ENCODE measurements at places on chromosomes 1 and 21.

DNA sequence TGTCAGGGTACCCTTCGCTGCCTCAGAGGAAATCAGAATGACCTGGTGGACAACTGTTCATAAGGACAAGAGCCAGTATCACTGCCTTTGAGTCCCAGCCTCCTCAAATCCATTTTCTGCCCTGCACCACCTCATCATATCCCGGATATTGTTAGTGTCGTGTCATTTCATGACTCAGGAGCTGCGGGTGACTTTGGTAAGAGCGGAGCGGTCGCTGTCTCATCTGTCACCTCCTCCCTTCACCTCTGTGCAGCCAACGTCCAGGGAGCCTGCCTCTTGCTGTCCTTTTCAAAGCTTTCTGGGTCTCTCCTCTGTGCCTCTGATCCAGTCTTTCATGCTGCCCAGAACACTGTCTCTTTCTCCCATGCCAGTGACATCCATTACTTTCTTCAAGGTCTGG is 7.0 kb upstream of the C1orf198 start:
- DNase-seq: no peak

GRCh38 chr1:86640161-86640670 is 64.2 kb upstream of the SH3GLB1 start:
- DNase-seq: no peak

- no peak for DNase-seq
Measured at GRCh38 chr1:200037904-200038303, 10.4 kb downstream of the NR5A2 start.

GRCh38 chr1:238252033-238252802 is 361.5 kb upstream of the ZP4 start:
- DNase-seq: no peak

DNA sequence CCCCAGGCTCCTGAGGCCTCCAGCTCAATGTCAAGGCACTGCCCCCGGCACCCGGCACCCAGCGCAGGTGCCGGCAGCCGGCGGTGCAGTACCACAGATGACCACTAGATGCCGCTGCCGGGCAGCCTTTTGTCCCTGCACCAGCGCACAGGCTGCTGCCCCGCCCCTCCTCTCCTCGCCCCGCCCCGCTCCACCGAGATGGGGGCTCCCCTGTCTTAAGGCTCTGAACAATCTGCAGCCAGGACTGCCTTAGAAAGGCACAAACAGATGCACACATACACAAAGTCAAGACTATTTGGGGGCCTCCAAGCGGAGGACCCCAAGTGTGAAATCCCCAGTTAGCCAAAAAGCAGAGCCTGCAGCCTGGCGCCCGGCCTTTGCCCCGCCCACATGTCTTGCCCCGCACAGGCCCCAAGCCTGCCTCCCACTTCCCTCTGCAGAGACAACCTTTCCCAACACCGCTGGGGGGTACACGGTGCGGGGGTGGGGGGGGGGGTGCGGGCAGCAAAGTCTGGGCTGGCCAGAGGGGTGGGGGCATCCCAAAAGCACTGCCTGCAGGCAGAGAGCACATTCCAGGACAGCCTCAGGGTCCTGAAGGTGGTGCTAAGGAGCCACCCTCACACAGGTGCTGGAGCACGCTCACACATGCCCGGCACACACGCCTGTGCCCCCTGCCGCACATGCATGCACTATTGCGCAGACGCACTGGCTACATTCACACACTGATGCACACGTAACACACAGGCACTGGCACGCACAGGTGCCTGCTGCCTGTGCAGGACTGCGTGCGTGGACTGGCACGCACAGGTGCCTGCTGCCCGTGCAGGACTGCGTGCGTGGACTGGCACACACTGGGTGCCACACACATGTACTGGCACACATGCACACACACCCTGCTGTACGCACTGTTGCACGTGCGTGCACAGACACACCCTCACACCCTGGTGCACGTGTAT is 37.1 kb downstream of the ARHGEF16 start:
- DNase-seq: peak; percentile 82

GRCh38 chr1:75745276-75745675 is 20.8 kb downstream of the ACADM start:
- DNase-seq: no peak

DNA sequence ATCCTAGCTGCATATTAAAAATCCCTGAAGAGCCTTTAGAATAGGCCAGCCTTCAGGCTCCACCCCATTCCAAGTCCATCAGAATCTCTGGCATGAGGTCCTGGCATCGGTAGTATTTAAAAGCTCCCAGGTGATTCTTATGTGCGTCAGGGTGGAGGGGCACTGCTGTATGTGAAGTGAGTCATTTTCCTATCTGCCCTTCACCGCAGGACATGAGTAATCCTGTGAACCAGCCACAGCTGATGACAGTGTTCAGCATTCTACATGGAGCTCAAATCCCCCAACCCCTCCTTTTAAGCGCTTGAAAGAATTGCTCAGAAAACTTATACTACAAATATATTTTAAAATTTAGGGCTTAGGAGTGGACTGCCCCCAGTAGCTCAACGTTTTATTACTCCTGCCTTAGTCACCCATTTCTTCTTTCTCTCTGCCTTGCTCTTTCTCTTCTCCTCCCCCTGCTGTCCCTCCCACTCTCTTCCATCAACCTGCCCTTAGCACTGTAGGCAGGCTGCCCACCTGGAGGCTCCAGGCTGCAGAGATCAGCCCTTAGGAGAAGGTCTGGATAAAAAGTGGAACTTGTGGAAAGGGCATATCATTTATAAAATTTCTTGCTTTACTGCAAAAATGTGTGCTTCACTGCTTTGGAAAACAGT is 73.8 kb upstream of the ZNF281 start:
- DNase-seq: peak; percentile 15

DNA sequence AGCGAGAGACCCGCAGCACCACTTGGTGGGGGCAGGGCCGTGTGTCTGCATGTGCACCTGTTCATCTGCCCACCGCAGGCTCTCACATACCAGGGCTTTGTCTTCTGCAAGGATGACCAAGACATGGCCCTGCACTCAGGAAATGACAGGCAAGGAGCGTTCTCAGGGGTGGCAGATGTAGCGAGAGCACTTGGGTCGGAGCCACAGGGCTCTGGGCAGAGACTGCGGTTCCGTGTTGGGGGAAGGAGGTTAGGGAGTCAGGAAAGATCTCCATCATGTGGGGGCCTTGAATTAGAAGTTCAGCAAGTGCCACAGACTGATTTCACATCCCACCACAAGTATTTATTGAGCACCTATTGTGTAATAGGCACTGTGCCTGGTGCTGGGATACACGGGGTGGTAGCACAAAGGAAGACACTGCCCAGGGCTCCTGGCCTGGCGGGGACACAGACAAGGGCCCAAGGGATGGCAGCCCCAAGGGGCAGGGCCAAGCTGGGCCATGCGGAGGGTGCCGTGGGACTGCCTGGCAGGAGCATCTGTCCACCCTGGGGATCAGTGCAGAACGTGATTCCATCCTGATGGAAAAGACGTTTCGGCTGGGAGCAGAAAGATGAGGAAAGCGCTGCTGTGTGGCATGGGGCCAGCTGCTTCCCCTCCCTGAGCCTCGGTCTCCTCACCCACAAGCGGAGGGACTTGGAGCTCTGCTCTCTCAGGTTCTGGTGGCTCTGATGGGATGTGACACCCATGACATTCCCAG is 11.4 kb upstream of the SPSB1 start:
- no peak for DNase-seq

Measured in stimulated activated CD4-positive, alpha-beta T cell treated with anti-CD3 and anti-CD28 coated beads, Interleukin-1b, Interleukin-23, amount 100 ng/mL, for 4 hours (primary cell).